ENCODE measurements at places on chromosomes 11 and 22. TPM values are rescaled to one million over a fixed set of nuclear protein-coding genes. Genes with fewer than 3 reads are reported as not detected.

The RFPL2 gene
- not detected for total RNA-seq

The HEPHL1 gene
- not detected for total RNA-seq

- DNase-seq, result no peak
Observed at GRCh38 chr22:32590556-32590955, 115.9 kb downstream of the FBXO7 start.

DNA sequence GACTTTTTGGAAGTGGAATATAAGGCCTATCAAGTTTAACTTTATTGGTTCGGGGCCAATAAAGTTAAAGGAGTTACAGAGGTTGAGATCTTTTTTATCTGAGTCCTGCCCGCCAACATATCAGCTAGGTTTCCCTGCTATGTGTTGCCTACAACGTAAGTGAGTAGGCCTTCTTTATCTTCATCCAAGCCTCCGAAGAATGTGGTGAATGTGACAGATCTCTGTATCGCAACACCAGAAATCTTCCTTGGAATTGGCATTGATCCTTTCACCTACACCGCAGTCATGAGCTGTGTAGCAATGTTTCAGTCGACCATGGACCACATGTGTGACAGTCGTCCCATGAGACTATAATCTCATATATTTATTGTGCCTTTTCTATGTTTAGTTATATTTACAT is 37.3 kb upstream of the CADM1 start:
- DNase-seq, result no peak

- no peak for DNase-seq
Observed at GRCh38 chr22:31574055-31574670, 77.8 kb downstream of the SFI1 start.

- no peak for DNase-seq
Observed at GRCh38 chr11:94007426-94007825, 13.7 kb upstream of the HEPHL1 start.
